ENCODE measurements at places on chromosomes 12 and 14.

DNA sequence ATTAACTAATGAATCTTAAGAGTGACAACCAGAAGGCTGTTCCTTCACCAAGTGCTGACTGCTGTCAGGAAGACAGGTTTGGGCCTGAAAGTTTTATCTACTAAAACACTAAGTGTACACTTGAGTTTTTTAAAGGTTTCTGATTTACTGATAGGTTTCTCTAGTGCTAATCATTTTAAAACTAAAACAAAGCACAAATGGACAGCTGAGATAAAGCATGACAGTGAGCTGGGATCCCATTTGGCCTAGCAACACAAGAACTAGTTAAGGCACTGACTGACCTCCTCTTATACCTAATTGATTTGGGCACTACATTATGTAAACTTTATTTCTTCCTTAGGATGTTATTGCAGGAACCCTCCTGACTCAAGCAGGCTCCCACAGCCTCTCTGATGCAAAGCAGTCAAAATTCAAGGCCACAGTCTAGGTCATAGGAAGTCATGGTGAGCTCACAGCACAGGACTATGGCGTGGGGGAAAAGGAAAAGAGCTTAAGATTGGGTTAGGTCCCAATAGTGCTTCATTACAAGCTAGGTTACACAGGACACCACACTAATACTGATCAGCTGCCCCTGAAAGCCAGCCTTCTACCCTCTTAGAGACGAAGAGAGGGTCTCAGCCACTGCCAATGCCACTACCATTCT is 3.5 kb downstream of the STXBP6 start:
- DNase-seq, result no peak

DNA sequence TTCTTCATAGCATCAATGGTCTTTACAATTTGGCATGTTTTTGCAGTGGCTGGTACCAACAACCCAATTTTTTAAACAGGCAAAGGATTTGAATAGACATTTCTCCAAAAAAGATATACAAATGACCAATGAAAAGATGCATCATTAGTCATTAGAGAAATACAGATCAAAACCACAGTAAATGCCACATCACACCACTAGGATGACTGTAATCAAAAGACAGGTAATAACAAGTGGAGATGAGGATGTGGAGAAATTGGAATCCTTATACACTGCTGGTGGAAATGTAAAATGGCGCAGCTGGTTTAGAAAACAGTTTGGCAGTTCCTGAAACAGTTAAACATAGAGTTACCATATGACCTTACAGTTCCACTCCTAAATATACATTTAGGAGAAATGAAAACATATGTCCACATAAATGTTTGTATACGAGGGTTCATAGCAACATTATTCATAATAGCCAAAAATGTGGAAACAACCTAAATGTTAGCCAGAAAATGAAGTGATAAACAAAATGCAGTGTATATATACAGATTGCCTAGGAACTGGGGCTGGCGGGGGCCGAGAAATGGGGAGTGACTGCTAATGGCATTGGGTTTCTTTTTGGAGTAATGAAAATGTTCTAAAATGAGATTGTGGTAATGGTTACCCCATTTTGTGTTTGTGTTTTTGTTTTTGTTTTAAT is 55.2 kb downstream of the TGFB3 start:
- DNase-seq, result no peak

GRCh38 chr14:67602995-67603545 is 3.0 kb upstream of the PIGH start:
- no peak for DNase-seq

- no peak for DNase-seq
Observed at GRCh38 chr12:68806488-68807237, 1.3 kb upstream of the MDM2 start.

DNA sequence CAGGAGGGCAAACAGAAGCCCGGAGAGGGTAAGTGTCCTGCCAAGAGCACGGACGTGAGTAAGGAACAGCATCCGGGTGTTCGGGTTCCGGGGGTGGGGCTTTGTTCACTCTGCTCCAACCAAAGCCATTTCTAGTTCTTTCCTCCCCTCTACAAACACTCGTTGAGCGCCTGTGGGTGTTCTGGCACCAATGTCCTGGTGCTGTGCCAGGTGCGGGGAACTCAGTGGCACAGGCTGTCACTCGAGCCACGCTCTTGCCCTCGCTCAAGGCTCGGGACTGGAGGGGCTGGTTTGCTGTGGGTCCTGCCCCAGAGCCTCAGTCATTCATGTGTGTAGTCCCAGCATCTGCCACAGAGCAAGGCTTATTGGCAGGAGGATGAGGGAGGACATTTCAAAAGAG is 157.5 kb downstream of the CALM1 start:
- no peak for DNase-seq

DNA sequence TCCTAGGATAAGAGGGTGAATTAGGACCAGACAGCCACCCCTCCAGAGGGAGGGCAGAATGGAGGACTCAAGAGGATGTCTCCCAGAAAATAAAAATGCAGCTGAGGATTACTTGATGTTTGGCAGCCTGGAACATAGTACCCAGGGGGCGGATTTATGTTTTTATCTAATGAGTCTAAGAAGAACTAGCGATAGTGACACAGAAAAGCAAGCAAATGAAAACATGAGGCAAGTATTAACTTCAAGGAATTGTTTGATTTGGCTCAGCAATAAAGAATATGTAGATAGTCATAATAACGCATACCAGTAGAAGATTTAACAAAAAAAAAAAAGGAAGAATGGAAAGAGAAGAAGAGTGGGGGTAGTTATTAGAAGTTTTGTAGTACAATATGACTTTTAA is 10.0 kb upstream of the SLC7A8 start:
- DNase-seq, result no peak

DNA sequence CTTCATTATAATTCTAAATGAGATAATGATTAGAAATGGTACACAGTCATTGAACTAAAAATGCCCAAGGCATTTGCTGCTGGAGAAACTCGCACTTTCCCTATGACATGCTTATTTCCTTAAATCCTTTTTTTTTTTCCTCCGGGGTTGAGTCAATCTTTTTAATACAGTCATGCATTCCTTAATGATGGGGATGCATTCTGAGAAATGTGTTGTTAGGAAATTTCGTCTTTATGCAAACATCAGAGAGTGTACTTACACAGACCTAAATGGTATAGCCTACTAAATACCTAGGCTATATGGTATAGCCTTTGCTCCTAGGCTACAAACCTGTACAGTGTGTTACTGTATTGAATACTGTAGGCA is 29.8 kb upstream of the DACT1 start:
- DNase-seq, result no peak

DNA sequence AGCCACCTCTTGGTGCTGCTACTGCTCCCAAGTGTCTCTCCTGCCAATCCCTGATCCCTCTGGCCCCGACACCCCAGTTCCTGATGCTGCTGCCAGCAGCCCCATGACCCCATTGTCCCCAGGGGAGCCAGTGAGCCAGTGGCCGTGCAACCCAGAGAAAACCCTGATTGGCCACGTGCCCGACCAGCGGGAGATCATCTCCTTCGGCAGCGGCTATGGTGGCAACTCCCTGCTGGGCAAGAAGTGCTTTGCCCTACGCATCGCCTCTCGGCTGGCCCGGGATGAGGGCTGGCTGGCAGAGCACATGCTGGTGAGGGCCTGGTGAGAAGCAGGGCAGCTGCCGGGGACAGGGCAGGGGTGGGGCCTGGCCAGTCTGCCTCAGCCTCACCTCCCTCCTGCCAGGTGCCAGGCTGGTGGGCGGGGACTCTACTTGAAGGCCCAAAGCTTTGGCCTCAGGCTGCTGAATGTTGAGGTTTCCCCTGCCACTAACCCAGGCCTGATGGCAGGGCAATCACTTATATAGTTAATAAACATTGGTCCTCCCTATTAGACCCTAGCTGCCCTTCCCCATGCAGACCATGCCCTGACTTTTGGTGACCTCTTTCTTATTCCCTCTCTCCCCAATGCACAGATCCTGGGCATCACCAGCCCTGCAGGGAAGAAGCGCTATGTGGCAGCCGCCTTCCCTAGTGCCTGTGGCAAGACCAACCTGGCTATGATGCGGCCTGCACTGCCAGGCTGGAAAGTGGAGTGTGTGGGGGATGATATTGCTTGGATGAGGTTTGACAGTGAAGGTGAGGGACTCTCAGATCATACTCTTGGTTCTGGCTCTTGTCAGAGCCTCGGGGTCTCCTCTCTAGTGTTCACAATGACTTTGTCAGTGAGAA is 5.1 kb downstream of the PCK2 start:
- no peak for DNase-seq

DNA sequence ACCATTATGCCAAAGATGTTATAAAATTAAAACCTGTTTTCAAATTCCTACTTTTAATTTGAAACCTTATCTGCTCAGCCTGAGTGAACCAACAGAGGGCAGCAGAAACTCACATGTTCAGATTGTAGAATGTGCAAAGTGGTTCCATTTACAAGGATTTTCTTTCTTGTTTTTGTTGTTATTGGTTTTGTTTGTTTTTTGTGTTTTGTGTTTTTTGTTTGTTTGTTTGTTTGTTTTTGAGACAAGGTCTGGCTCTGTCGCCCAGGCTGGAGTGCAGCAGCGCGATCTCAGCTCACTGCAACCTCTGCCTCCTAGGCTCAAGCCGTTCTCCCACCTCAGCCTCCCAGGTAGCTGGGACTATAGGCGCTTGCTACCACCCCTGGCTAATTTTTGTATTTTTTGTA is 22.8 kb upstream of the GARIN2 start:
- DNase-seq, result no peak

DNA sequence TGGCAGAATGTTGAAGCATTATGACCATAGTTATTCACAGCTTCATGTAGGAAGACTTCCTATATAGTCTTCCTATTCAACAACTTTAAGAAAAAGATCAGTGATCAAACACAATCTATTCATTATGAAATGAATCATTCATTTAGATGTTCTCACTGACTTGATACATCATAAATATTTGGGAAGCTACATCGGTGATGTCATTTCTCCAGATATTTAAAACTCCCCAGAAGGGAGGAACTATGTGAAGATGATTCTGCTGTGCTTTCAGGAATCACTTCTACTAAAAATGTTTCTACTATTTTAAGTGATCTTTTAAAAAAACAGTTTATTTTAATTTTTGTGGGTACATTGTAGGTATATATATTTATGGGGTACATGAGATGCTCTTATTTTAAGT is 316.4 kb downstream of the BCAT1 start:
- no peak for DNase-seq

DNA sequence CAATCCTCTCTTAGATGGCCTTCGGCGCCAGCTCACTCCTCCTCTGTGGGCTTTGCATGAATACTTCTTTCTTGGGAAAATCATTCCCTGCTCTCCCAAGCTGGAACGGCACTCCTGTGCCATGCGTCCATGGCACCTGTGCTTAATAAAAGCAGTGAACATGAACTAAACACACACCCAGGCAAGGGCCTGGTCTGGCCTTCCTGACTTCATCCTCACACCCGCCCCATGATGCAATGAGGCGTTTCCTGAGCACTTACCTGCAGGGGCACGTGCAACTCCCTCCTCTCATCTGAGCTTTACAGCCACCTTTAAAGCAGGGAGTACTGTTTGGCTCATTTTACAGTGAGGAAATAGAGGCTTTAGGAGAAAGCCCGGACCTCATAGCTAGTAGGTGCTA is 219.8 kb downstream of the SLC41A2 start:
- DNase-seq, result no peak

- DNase-seq, result peak; percentile 68
Observed at GRCh38 chr12:132772606-132773005, 11.0 kb upstream of the ANKLE2 start.

GRCh38 chr12:95571369-95571768 is 20.1 kb upstream of the USP44 start:
- no peak for DNase-seq

DNA sequence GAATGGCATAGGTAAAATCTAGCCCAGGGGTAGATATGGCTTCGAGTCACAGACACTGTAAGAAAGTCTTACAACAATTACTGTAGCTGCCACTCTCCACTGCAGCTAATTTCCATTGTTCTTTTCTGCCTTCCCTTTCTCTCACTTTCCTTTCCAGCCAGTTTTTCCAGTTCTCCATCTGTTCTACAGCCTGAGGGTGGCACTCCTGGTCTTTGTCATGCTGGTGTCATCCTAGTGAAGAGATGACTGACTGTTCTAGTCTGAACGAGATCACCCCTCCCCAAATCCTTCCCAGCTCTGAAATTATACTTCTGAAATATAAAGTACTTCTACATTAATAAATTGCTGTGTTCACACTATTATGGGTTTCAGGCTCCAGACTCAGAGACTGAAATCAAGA is 74.2 kb upstream of the CSRP2 start:
- no peak for DNase-seq

DNA sequence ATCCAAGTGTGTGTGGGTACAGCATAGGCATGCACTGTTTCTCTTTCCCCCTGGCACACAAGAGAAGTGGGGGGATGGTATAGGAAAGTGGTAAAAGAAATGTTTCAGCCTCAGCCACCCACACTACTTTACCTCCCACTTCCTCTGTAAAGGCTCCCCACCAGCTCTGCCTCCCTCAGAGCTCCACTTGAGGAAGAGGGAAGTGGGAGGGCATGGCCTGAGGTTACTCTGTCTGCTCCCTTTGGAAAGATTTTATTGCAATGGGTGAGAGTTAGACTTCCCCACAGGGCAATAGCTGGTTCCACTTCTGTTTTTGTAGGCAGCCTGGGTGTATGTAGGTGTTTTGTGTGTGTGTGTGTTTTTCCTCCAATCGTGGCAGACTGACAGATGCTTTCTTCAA is 145.3 kb downstream of the SSPN start:
- no peak for DNase-seq

GRCh38 chr14:33240466-33240865 is 301.8 kb downstream of the NPAS3 start:
- DNase-seq, result no peak

- DNase-seq, result no peak
Observed at GRCh38 chr14:21642683-21643082, 7.9 kb upstream of the OR10G2 start.

DNA sequence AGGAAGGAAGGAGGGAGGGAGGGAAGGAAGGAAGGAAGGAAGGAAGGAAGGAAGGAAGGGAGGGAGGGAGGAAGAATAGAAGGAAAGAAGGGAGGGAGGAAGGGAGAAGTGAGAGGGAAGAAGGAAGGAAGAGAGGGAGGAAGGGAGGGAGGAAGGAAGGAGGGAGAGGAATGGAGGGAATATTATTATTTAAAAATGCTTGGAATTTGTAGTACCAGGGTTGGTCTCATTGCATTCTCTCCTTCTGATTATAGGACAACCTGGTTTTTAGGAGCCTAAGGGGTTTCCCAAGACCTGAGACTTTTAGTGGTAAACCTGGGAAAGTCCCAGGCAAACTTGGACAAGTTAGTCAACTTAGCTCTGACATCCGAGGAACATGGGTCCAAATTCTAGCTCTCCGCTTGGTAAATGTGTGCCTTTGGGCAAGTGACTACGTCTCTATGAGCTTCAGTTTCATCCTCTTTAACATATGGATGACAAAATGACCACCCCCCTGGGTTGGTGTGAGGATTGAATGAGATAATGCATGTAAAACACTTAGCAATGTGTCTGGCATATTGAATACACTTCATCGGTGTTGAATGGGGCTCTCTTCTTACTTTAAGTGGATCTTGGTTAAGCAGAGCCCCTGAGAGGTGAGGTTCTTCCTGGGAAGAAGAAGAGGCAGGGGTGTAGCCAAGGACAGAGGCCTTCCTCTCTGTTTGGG is 690.7 kb upstream of the TBX3 start:
- DNase-seq, result no peak

GRCh38 chr14:99733540-99734405 is 49.7 kb downstream of the CYP46A1 start:
- no peak for DNase-seq

GRCh38 chr14:37201724-37202123 is 4.0 kb downstream of the MIPOL1 start:
- no peak for DNase-seq

GRCh38 chr14:95564060-95564459 is 29.2 kb downstream of the GLRX5 start:
- no peak for DNase-seq
